NCI-H460 (cell line): ENCODE measurements at places on chromosomes 4 and X.

- no peak for DNase-seq
Observed at GRCh38 chr4:72076562-72076961, 44.8 kb downstream of the NPFFR2 start.

DNA sequence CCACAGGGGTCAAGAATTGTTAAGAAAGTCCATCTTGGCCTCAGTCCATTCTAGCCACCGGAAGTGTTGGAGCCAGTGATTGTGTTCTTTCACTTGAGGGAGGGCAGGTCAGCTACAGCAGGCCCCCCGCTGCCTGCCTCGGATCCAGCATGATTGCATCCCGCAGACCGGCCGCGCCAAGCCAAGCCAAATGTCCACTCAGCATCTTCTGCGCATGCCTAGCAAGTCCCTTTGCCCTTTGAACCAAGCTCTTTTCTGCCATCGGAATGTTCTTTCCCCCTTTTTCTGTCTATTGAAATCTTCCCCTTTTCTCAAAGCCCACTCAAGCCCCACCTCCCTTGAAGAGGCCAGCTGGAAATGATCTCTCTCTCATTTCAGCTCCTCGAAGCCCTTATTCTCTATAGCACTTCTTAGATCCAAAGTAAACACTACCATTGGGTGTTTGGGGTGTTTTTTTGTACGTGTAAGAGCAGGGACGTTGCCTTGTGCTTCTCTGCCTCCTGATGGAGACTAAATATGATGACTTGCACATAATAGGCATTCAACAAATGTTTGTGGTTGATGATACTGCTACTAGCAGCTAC, 147.8 kb upstream of the BCOR start:
- no peak for DNase-seq

- no peak for DNase-seq
Observed at GRCh38 chrX:151710457-151710856, 5.4 kb upstream of the FATE1 start.

- no peak for DNase-seq
Observed at GRCh38 chr4:119744580-119744979, 116.0 kb upstream of the PDE5A start.

DNA sequence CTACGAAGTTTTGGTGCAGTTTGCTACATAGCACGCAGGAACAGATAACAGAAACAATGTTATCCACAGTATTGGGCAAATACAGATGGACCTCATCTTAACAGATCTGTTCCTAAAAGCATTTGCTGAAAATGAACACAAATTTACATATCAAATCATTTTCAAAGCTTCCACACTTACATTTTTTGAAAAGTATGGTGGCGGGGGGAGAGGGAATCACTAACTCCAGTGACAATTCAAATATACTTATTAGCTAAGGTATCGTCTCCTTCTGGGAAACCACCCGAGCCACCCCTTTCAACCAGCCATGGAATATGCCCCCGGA, 175.0 kb downstream of the NSUN7 start:
- DNase-seq, result no peak

- peak; percentile 39 for DNase-seq
Observed at GRCh38 chrX:55488593-55489313, 895 bp downstream of the USP51 start.

- DNase-seq, result no peak
Observed at GRCh38 chr4:185235843-185236503, 26.6 kb downstream of the SNX25 start.

GRCh38 chrX:140503714-140504351, 1.0 kb downstream of the SOX3 start:
- no peak for DNase-seq

GRCh38 chr4:8336412-8337075, 67.0 kb downstream of the HTRA3 start:
- no peak for DNase-seq

DNA sequence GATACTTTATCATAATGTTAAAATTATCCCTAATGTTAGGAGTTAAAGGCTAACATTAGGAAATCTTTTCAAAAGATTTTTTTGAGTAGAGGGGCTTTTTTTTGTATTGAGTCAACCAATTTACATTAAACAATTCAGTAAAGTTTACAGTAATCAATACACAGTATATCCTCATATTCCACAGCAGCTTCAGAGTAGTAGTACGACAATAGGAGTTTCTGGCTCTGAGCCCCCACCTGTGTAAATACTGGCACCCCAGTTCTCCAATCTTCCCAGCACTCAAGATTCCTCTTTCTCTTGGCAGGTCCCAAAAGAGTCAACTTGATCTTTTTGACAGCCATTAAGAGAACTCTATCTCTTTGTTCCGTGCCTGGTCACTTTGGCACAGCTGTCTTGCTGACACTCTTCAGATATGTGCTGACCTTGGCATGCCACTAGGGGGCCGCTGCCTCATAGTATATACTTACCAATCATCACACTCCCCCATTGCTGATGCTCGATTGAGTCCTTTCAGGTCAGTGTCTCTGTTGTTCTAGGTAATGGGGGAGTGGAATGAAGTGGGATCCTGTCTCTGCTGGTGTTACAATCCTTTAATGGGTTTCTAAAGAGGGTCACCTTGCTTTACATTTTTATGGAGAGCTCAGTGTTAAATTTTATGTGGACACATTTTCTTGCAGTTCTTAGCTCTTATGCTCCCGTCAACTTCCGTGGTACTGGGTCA, 19.5 kb upstream of the CCNI start:
- peak; percentile 64 for DNase-seq

DNA sequence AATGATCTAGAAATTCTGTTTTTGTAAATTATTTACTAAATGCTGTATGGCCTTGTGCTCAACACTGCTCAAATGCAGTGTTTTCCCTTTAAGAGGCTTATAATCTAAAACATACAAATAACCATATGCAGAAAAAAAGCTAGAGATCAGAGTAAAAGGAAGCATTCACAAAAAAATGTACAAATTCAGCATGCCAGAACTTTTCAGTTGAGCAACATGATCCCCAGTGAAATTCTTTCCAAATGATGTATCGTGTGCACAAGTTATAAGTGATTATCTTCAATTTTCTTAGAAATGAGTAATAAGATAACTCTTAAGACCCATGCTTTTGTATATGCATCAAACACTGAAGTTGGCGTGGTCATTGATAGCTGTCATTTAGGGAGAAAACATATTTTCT, 5.0 kb downstream of the GPC3 start:
- DNase-seq, result no peak

- DNase-seq, result no peak
Observed at GRCh38 chr4:26133840-26134239, 187.0 kb upstream of the RBPJ start.

DNA sequence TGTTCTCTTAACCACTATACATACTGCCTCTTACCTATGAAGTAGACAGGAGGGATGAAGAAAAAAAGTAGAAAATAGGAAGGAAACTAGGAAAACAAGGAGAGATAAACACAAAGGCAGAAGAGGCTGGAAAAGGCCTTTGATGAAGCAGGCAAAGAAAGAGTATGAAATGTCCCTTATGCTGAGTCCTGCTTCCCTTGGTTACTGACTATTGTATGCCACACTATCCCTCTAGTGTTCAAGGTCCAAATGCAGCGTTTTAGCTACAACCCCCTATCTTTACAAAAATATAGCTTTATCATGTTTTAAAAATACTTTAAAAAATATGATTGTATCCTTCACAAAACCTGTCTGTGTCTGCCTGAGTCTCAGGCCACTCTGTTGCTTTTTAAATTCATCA, 233.1 kb downstream of the CAMK2D start:
- no peak for DNase-seq

DNA sequence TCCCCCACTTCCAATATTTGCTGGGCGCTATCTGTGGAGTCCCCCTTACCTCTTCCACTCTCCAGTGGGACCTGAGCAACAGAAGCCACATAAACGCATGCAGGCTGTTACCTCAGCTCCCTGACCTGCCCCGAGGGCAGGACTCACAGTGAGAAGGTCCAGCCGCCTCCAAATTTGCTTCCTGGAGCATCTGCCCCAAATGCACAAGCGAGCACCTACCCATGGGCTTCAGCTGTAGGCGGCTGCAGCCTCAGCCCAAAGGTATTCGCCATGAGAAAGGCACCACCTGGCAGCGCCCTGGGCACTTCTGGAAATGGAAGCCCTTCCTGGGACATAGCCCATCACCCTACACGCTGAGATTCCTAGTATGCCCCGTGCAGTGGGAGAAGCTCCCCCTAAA, 23.4 kb downstream of the SPACA5 start:
- DNase-seq, result no peak

DNA sequence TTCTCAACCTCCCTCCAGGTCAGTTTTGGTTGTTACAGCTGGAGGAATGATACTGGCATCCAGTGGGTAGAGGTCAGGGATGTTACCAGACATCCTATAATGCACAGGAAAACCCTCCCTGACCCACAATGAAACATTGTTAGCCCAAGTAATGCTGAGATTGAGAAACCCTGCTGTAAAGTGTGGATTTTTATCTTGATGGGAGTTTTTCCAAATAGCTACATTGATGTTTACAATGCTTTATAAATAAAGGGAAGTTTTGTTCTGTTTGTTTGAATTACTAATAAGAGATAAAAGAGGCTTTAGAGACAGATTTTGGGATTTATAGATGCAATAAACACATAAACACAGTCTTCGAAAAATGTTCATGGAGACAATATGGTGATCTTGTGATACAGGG, 194.0 kb upstream of the NUDT6 start:
- DNase-seq, result no peak

GRCh38 chr4:173509036-173510001, 20.7 kb downstream of the HAND2 start:
- no peak for DNase-seq

- no peak for DNase-seq
Observed at GRCh38 chr4:147318586-147318985, 162.3 kb upstream of the EDNRA start.

DNA sequence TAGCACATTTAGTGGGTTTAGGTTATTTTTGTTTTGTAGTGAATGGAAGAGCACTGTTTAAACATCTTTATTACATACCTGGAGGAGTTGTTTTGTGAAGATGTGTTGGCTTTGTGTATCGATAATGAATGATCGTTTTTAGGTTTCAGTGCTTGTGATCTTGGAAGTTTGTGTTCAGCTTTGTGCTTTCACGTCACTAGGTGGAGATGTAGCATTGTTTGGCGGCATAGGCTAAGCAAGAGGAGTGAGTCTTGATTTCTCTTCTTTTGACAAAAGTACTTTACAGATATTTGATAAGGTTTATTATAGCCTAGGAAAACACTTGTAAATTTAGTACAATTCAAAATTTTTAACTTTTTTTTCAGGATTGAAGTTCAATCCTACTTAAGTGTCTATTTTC, 50.4 kb downstream of the PDK3 start:
- DNase-seq, result no peak

- DNase-seq, result no peak
Observed at GRCh38 chr4:106312377-106312776, 3.6 kb downstream of the TBCK start.

GRCh38 chr4:1039493-1040343, 28.3 kb downstream of the FGFRL1 start:
- no peak for DNase-seq

DNA sequence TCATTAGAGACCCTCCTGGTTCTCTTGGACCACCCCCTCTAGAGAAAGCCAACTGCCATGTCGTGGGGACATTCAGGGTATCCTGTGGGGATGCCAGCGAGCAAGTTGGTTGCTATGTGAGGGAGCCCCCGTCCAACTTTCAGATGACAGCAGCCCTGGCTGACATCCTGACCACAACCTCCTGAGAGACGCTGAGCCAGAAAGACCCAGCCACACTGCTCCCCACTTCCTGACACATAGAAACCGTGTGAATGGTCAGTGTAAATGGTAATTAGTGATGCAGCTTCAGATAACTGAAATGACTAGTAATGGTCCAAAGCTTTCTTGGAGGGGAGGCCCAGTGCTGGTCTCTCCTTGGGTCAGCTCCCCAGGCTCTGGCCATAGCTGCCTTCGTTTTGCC, 10.8 kb downstream of the CLCN4 start:
- no peak for DNase-seq

- DNase-seq, result no peak
Observed at GRCh38 chr4:150682126-150682525, 100.2 kb downstream of the MAB21L2 start.

GRCh38 chrX:314781-315595, 3.6 kb downstream of the GTPBP6 start:
- DNase-seq, result no peak

DNA sequence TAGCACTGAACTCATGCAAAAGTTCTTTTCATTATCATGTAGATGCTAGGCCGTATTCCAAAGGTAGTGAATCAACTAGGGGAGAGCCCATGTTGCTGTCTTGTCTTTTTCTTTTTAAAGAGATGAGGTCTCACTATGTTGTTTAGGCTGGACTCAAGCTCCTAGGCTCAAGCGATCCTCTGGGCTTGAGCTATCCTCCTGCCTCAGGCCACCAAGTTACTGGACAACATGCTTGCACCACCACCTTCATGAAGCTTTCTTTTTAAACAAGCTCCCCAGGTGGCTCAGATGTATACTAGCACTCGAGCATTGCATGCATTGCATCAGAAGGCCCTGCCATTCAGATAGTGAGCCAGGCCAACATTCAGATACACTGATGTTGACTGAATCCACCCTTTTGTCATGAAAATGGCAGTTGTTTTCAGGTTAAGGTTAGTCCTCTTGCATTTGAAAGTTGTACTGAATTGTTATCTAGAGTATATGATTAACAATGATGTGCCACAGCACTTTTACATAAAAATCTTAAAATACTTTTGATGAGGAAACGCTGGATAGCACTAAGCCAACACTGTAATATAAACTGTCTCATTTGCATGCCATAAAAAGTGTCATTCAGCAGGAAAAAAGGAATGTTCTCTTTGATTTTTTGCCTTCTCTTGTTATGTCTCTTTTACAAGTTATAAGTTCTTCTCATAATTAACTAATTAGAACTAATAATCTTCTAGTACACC, 76.7 kb downstream of the FNIP2 start:
- DNase-seq, result no peak

DNA sequence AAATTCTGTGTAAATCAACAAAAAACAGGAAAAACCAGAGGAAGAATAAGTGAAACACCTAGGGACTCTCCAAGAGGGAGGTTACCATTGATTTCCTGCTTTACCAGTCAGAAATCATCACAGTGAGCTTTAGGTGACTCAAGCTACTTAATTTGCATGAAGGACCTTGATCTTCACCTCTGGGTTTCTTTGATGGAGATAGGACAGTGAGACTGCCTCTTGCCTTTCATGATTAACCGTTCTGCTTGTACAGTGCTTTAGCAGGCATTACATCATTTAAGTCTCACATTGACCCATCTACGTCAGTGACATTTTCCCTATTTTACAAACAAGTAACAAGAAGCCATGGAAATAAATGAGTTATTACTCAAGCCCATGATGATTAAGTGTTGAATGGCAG, 3.4 kb upstream of the GK start:
- peak; percentile 43 for DNase-seq

DNA sequence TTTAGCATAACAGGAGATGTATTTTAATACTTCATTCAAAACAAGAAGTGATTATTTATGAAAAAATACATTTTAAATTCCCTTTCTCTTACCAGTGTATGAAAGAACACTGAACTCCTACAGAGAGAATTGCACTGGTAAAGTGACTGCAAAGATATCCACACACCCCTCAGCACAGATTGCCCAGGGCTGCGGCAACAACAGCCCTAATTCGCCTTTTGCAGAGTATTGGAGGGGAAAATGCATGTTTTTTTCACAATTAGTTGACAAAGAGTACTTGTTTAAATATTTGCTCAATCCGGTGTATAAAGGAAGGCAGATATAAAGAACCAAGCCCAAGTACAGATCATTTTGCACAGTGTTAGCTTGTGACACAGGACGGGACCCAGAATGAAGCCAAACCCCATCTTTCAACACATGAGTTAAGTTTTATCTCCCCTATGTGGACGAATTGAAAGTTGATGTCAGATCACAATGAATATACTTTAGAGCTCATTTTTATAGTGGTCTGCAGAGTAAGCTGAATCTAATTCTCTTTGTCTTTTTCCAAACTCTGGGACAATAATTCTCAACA, 551.4 kb upstream of the IGFBP7 start:
- DNase-seq, result no peak
